Activated CD4-positive, alpha-beta memory T cell treated with anti-CD3 and anti-CD28 coated beads, Interleukin-2, amount 10 ng/mL, durations not matched to agents 7 days and 5 days (primary cell): ENCODE measurements at places on chromosomes 4 and X. TPM values are rescaled to one million over a fixed set of nuclear protein-coding genes. Genes with fewer than 3 reads are reported as not detected.

The MAD2L1 gene
- total RNA-seq, result 63.3 TPM

GRCh38 chrX:14913241-14913640 lies 40.0 kb downstream of the MOSPD2 start:
- H3K36me3 ChIP-seq, result peaks cover 30% of the 10 kb centered on the region
- no peak overlapping the region for H3K27ac ChIP-seq
- H3K4me3 ChIP-seq, result no peak overlapping the region
- DNase-seq, result no peak

GRCh38 chr4:54318904-54319303 lies 89.8 kb downstream of the PDGFRA start:
- no peak overlapping the region for H3K27ac ChIP-seq
- H3K4me3 ChIP-seq, result no peak overlapping the region
- peaks cover 13% of the 10 kb centered on the region for H3K36me3 ChIP-seq
- no peak for DNase-seq

GRCh38 chr4:46329118-46329976 lies 60.6 kb downstream of the GABRA2 start:
- no peaks in the 10 kb centered on the region for H3K27me3 ChIP-seq
- DNase-seq, result no peak
- no peak overlapping the region for H3K27ac ChIP-seq
- no peaks in the 10 kb centered on the region for H3K4me1 ChIP-seq
- no peaks in the 10 kb centered on the region for H3K36me3 ChIP-seq
- H3K4me3 ChIP-seq, result no peak overlapping the region

DNA sequence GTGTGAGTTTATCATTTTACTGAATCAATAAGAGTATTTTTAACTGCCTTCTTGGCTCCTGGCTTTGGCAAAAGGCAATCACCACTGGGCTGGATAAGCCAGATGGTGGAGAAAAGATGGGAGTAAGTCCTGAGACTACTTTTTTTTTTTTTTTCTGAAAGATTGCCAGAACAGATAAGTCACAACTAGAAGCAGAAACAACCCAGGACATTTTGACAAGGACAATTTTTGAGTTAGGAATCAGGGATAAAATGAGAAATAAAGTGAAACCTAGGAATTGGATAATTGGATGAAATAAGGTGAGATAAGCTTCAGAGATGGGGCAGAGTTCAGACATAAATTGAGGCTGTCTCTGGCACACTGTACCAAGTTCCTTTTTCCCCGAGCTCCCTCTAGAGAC lies 471.0 kb downstream of the KLHL13 start:
- DNase-seq, result no peak
- H3K4me3 ChIP-seq, result no peak overlapping the region
- no peaks in the 10 kb centered on the region for H3K36me3 ChIP-seq
- no peaks in the 10 kb centered on the region for H3K4me1 ChIP-seq
- no peaks in the 10 kb centered on the region for H3K27me3 ChIP-seq
- no peak overlapping the region for H3K27ac ChIP-seq

The MAGEA11 gene
- total RNA-seq, result not detected
